ENCODE measurements at places on chromosomes 12 and 14.

- peak; percentile 76 for DNase-seq
Observed at GRCh38 chr14:89422181-89422951, 5.3 kb upstream of the FOXN3 start.

GRCh38 chr12:15563663-15564062 lies 225.5 kb downstream of the EPS8 start:
- DNase-seq: no peak

GRCh38 chr14:77242752-77243151 lies 28.3 kb downstream of the NGB start:
- DNase-seq: no peak

- DNase-seq: no peak
Observed at GRCh38 chr12:72465940-72466630, 193.9 kb downstream of the TRHDE start.

- no peak for DNase-seq
Observed at GRCh38 chr14:50388256-50388931, 8.3 kb downstream of the CDKL1 start.

DNA sequence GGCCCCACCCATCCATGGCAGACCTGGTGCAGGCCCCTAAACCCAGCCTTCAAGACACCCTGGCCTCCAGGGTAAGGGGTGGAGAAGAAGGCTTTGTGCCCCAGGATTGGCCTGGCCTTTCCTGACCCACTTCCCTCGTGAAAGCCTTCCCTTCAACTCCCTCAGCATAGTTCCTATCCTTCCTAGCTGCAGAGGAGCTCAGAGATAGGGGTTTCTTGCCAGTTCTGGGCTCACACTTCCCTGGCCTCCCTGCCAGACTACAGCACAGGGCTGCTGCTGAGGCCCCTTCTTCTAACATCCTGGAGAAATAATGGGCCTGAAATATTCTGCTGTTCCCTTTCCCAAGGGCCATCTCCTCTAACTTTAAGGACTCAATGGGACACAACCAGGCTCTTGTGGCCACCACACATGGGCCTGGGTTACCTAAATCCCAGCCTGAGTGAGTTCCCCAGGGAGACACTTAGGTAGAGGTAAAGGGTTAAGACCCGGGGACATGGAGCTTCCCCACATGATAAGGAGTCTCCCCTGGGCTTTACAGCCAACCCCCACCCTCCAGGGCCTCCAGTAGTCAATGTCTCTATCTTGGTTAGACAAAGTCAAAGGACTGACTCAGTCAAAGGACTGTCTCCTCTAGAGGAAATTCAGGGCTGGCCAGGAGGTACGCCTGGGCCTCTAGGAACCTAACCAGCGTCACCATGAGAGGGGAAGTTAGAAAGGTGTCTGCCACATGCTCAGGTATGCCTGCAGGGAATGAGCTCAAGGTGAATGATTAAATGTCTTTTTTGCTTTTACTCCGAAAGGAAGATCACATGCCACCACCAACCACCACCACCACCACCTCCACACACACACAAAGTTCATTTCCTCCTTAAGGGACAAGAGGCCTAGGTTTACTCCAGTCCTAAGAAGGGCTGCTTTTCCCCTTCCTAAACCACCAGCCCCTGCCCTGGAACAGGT lies 7.1 kb downstream of the ZFP36L1 start:
- DNase-seq: peak; percentile 65

DNA sequence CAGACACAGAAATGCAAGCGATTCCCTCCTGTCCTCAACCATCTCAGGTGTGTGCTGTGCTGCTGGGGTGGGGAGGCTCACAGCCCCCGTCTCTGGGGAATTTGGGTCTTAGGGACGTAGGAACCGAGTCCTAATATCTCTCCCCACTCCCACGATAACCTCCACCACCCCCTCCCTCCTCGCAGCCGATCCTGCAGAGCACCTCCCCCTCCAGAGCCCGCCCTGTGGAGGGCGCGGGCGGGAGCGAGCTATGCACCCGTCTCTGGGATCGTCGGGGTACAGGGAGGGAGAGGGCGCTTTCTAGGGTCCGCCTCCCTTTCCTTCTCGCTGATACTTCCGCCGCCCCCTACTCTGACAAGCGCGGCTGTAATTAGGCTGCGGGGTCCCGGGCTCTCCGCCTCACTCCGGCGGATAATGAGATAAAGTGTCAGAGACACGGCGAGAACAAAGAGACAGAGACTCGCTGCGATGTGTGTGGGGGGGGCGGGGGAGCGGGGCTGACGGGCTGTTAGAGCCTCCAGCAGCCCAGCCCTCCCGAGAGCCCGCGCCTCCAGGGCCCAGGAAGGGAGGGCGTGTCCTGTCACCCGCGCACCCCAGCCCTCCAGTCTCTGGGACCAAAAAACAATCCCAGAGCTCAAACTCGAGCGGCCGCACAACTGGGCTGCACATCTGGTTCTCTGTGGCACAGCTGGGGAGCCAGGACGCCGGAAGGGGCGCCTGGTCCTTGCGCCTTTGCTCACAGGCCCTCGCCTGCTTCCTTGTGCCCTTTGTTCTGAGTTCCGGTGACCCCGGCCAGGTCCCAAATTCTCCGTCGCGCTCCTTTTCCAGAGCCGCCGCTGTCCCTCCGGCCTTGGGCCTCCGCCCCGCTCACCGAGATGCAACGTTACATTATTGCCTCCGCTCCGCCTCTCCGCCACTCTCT lies 8.7 kb downstream of the SHMT2 start:
- DNase-seq: peak; percentile 62

GRCh38 chr12:5480218-5480937 lies 48.5 kb downstream of the NTF3 start:
- DNase-seq: no peak
